ENCODE measurements at places on chromosomes 13 and 19.
A peak's percentile ranks its signal among the peaks of the same experiment; 100 is the strongest.

- peaks cover 32% of the 10 kb centered on the region for H3K27me3 ChIP-seq
- no peaks in the 10 kb centered on the region for H3K36me3 ChIP-seq
- no peak for DNase-seq
- H3K4me1 ChIP-seq, result no peaks in the 10 kb centered on the region
Measured at GRCh38 chr13:111537115-111537728, 216.8 kb downstream of the TEX29 start.

- H3K4me3 ChIP-seq, result no peak overlapping the region
Measured at GRCh38 chr13:45331692-45332035, 9.3 kb downstream of the TPT1 start.

GRCh38 chr19:4755459-4755858 is 31.8 kb upstream of the DPP9 start:
- no peaks in the 10 kb centered on the region for H3K36me3 ChIP-seq
- H3K27ac ChIP-seq, result no peak overlapping the region
- DNase-seq, result no peak
- H3K4me3 ChIP-seq, result no peak overlapping the region
- peaks cover 3% of the 10 kb centered on the region for H3K27me3 ChIP-seq
- H3K4me1 ChIP-seq, result peaks cover 5% of the 10 kb centered on the region

DNA sequence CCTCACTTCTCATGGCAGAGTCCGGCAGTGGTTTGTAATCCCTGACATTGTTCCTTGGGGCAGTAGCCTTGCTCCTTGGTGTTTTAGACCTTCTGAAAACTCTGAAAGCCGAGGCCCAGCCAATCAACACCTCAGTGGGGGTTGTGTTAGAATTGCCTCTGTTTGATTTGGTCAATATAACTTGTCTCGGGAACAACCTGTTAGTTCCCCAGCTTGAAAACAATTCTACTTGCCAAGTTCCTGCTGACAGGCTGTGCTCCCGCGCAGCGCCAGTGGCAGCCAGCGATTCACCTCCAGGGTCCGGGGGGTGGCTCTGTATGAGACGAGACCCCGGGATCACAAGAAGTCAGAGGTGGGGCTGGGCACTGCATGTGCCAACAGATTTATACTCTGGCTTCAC is 81.4 kb upstream of the MEDAG start:
- H3K4me3 ChIP-seq, result no peak overlapping the region
- DNase-seq, result no peak
- H3K27me3 ChIP-seq, result peaks cover 19% of the 10 kb centered on the region
- H3K4me1 ChIP-seq, result no peaks in the 10 kb centered on the region
- no peak overlapping the region for H3K27ac ChIP-seq
- no peaks in the 10 kb centered on the region for H3K36me3 ChIP-seq

DNA sequence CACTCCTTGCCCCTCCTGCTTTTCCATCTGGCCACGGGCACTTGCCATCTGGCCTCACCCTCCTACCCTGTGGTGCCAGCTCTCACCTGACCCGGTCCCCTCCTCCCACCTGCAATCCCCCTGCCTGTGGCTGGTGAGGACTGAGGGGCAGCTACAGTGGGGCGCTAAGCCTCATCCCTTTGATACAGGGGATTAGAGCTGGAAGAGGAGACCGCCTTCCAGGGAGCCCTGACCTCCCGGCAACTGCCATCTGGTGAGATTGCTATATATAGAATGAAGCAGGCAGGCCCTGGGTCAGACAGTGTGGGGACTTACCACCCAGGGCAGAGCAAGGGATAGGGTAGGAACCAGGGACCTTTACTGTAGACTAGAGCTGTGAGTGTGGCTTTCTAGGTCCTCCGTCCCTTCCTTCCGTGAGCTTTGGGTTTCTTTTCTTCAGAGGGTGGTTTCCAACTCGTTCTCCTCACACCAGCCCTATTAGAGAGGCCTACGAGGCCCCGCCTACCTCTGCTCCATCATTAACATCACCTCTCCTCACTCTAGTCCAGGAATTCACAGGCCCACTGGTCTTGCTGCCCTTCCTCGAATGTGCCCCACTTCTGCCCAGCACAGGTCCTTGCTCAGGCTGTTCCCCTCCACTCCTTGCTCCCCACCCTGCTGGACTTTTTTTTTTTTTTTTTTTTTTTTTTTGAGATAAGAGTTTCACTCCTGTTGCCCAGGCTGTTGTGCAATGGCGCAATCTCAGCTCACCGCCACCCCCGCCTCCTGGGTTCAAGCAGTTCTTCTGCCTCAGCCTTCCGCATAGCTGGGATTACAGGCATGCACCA is 7.7 kb downstream of the KASH5 start:
- peaks cover 21% of the 10 kb centered on the region for H3K4me1 ChIP-seq
- peaks cover 9% of the 10 kb centered on the region for H3K27me3 ChIP-seq
- no peak overlapping the region for H3K4me3 ChIP-seq
- DNase-seq, result no peak
- no peaks in the 10 kb centered on the region for H3K36me3 ChIP-seq
- H3K27ac ChIP-seq, result no peak overlapping the region

- no peak overlapping the region for H3K4me3 ChIP-seq
- DNase-seq, result no peak
- H3K4me1 ChIP-seq, result no peaks in the 10 kb centered on the region
- no peaks in the 10 kb centered on the region for H3K27me3 ChIP-seq
Measured at GRCh38 chr13:80251403-80251802, 89.5 kb downstream of the SPRY2 start.

- H3K27me3 ChIP-seq, result no peaks in the 10 kb centered on the region
- H3K4me3 ChIP-seq, result no peak overlapping the region
- H3K36me3 ChIP-seq, result no peaks in the 10 kb centered on the region
Measured at GRCh38 chr13:73096638-73097037, 37.8 kb downstream of the KLF5 start.

GRCh38 chr19:1087813-1088415 is 7.3 kb downstream of the POLR2E start:
- H3K27me3 ChIP-seq, result no peaks in the 10 kb centered on the region
- H3K27ac ChIP-seq, result peak overlapping the region; percentile 84
- peak overlapping the region; percentile 7 for H3K4me3 ChIP-seq
- H3K4me1 ChIP-seq, result peaks cover 7% of the 10 kb centered on the region

All from activated T-helper 2 cell treated with anti-CD3 and anti-CD28 coated beads, Interferon-gamma antibody, Interleukin-2, Interleukin-4, amounts not matched to agents 10 μg/mL and 5 μg/mL and 100 μg/mL, durations not matched to agents 14 hours and 24 hours and 36 hours (primary cell).